ENCODE measurements at places on chromosomes 5 and 9.

DNA sequence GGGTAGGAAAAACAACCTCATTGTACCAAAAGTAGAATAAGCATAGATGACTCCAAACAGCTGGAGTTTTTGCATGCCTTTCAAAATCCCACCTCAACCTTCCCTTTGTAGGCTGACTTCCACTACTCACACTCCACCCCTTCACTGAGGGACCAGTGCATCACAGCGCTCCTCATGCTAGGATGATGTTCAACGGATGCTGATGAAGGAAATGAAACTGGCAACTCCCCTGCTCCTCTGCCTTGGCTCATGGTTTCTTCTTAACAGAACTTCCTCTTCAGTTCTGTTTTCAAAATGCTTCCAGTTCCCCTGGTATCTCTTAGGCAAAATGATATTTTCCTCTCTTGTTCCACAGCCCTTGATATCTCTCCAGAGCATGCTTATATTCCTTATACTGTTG is 29.0 kb downstream of the LIFR start:
- DNase-seq = no peak

DNA sequence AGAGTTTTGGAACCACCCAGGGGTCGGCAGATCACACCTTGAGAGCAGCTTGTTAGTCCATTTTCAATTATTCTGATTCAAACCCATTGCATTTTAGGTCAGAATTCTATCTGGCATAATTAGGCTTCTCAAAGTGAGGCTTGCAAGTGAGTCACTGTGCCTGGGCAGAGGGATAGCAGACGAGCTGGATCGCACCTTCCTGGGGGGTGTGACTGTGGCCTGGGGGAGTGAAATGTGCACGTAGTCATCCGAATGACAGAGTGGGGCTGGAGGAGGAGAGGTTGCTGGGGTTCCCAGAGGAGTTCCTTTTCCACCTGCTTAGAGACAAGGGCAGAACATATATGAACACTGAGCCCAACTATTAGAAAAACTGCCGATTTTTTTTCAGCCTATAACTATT is 31.7 kb downstream of the SPACA9 start:
- DNase-seq = no peak

DNA sequence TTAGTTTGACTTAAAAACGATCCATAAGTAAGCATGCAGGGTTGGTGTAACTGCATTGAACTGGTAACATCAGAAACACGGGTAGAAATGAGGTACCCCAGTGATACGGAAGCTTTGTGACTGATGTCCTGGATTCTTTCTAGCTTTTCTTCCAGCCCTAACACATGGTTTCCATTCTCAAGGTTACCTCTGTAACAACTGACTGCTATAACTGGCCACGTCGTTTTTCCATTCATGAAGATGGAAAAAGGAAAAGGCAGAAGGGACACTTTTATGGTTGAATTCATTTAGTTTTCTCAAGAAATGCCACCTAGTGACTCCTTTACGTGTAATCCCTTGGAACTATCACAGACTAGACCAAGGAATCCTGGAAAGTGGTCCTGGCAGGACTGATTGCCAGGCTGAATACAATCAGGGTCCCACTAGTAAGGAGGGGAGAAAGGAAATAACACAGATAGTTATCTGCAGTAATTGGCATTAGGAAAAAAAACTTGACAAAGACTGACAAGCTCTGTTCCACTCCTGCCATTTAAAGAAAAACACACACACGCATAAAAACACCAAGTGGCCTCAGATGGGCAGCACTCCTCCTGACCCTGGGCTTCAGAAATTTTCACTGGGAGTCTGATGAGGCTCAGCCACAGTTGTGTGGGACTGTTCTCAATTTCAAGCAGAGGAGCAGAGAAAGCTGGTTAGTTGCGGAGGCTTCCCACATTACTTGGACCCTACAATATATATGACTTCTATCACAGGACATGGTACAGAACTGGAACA is 77.5 kb upstream of the ZNF169 start:
- no peak for DNase-seq

DNA sequence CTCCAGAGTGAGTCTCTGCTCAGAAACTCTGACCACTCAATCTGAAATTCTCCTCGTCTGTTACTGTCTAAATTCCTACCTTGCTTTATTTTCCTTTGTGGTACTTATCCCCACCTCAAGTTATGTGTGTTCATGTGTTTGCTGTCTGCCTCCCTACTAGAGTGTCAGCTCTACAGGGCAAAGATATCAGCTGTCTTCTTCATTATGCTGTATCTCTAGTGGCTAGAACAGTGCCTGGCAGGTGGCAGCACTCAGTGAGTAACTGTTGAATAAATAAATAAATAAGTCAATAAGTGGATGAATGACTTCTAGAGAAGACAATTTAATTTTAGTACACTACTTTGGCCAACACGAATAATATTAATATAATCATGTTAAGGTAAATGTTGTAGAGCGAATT is 92.3 kb downstream of the BOD1 start:
- no peak for DNase-seq

DNA sequence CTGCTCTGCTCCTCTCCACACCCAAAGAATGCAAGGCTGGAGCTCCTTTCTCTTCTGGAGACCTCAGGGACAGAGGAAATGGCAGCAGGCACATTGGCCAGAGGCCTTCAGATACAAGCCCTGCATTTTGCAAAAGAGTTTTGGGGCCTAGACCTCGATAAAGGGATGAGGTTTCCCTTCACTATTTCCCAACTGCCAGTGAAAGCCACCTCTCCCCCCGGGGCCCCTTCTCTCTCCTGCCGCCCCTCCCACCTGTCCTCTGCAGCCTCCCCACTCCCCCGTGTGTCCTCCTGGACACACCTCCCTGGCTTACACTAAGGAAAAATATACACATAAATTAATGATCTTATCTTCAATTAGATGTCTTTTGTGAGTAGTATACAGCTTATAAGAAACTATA is 21.3 kb upstream of the LMNB1 start:
- DNase-seq = no peak

GRCh38 chr9:114621975-114622609 is 11.0 kb downstream of the TMEM268 start:
- no peak for DNase-seq

GRCh38 chr9:80648336-80648735 is 1041.0 kb downstream of the TLE1 start:
- DNase-seq = no peak

- DNase-seq = no peak
Measured at GRCh38 chr9:136645903-136646754, 16.6 kb upstream of the EGFL7 start.

- no peak for DNase-seq
Measured at GRCh38 chr5:169288066-169288930, 12.6 kb downstream of the SLIT3 start.

GRCh38 chr9:96515621-96516470 is 65.9 kb downstream of the HABP4 start:
- no peak for DNase-seq

DNA sequence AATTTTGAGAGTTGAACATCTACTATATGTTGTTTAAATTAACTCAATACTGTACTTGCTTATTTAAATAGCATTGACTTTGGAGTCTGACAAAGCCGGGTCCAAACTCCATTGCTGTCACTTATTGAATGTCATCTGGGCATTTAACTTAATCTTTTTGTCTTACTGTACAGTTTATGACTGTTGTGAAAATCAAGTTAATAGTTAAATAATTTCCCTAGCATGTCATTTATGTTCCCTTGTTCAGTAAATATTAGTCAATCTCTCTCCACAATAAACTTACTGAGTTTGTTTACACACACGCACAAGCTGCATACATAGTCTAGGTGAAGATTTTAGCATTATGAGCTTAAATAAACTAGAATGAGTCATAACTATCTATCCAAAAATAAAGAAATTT is 6.3 kb upstream of the UGCG start:
- DNase-seq = no peak
